ENCODE measurements at places on chromosomes 5 and 9. TPM values are rescaled to one million over a fixed set of nuclear protein-coding genes. Genes with fewer than 3 reads are reported as not detected.

DNA sequence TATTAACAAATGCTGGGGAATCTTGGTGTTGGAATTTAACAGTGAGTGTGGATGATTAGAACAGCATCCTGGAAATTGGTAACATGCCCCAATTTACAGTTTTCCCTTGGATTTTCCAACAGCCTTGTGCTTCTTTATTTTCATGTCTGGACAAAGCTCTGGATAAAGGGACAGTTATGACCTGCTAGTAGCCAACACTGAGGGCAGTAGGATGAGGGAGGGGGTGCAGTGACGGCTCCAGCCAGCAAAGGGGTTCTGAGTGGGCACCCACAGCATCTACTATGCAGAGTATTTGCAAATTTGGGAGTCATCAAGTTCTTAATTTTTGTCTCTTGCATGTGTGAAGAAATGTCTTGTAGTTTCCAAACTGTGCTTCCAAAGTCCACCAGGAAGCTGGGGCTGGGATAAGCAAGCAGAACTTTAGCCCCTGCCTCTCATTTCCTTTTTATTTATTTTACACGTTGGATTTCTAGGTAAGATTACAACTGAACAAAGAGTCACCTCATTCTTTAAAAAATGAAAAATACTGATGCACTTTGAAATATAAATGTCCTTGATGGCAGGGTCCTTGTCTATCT lies 63.0 kb upstream of the SELENOP start:
- peak; percentile 70 for DNase-seq

GRCh38 chr9:22590336-22591033 lies 143.9 kb downstream of the DMRTA1 start:
- no peak for DNase-seq

- DNase-seq: peak; percentile 11
Observed at GRCh38 chr5:133130387-133131118, 78.7 kb downstream of the HSPA4 start.

- DNase-seq: no peak
Observed at GRCh38 chr5:173720953-173721600, 104.6 kb upstream of the BOD1 start.

GRCh38 chr9:124345751-124346281 lies 69.4 kb downstream of the PSMB7 start:
- DNase-seq: peak; percentile 53

- DNase-seq: no peak
Observed at GRCh38 chr9:70117835-70118319, 74.2 kb downstream of the MAMDC2 start.

DNA sequence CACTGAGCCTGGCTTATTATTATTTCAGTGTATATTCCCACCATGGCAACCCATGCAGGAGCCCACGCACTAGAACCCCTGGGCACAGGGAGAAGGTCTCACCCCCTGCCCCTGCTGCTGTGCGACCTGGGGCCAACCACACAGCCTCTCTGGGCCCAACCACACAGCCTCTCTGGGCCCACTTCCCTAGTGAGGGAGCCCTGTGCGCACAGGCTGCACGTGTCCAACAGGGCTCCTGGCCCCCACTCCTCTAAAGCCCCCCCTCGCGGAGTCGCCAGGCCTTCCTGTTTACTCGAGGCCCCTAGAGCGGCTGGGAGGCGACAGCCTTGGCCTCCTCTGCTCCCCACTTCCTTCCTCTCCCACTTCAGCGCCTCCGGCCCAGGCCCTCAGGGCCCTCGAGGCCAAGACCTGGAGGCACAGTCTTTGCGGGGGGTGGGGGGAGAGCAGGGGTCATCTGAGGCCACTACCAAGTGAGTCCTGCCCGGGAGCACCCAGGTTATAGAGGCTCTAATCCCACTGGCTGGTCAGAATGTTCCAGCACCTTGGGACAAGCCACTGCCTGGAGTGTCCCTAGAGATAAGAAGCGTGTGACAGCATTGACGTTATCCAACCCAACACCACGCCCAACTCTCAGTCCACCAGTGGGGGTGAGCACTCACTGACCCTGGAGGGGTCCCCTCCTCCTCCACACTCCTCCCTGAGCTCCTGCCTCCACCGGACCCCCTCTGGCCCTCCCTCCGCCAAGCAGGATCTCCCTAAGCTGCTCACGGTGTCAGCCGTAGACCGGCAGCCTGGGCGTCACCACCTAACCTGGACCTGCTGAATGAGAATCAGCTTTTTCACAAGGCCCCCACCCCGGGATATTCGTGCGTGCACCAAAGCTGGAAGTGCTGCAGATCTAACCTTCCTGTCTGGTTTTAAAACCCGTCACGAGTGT lies 7.9 kb upstream of the ENG start:
- peak; percentile 89 for DNase-seq

DNA sequence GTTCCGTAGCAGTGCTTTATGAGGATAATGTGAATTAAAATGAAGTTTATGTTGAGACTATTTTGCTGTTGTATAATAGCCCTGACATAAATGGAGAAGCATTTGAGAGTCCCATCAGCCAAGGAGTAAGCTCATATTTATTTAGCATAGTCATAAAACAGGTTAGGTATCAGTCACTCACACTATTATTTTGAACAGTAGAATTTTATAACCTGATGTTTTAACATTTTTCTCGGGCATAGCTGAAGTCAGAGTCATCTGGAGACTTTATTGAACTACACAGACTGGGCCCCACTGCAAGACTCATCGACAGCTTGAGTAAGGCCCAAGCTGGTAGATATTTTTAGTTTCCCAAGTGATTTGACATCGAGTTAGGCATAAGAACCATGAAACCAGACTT lies 620.3 kb upstream of the WWC1 start:
- DNase-seq: no peak

DNA sequence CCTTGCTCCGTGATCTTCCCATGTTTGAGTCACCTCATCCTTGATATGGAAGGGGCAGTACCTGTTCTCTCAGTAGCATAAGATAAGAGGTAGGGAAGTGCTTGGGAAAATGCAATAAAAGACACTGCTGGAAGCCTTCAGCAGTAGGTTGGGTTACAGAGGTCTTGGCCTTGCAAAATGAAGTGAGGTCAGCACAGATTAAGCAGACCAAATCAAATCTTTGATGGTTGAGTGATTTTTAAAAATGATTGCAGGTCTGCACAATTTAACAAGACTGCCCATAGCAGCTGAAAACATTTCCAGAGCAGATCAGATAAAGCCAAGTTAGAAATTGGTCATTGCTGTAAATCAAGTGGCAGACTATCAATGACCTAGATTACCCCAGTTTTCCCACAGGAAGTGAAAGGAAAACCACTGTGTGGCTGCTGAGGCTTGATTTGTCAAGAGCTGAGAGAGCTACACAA lies 32.9 kb downstream of the PALM2AKAP2 start:
- no peak for DNase-seq

DNA sequence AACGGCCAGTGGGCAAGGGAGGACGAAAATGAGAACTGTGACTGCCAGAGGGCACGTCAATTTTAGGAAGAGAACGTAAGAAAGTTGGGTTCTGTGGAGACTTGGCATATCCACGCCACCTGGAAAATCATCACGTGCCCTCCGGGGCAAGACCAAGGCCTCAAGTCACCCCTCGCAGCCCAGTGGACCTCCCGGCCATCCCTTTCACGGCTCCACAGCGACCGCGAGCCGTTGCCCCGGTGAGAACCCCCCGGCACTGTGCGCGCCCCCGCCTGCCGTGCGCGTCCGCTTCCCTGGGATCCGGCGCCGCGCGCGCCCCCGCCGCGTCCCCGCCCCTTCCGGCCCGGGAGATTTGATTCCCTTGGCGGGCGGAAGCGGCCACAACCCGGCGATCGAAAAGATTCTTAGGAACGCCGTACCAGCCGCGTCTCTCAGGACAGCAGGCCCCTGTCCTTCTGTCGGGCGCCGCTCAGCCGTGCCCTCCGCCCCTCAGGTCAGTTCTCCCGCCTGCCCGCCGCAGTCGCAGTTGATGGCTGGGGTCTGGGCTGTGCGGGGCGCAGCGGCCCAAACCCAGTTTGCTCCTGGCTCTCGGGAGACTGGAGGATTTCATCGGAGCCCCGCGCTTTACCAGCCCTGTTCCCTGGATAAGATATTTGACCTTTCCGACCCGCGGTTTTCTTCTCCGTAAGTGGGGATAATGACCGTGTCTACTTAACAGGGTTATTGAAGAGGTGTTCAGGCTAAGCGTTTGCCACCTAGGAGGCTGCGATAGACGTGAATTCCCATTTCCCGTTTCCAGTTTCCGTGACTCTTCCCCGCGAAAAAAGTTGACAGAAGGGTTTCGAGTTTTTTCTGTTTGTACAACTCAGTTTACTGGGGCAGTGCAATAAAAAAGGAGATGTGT lies at the start of gene MELK:
Gene MELK, plus strand, starts transcription at position 381 of the 904 bp plus-strand sequence. CDS start 8,787 bp downstream, outside the sequence.
- DNase-seq: peak; percentile 83

DNA sequence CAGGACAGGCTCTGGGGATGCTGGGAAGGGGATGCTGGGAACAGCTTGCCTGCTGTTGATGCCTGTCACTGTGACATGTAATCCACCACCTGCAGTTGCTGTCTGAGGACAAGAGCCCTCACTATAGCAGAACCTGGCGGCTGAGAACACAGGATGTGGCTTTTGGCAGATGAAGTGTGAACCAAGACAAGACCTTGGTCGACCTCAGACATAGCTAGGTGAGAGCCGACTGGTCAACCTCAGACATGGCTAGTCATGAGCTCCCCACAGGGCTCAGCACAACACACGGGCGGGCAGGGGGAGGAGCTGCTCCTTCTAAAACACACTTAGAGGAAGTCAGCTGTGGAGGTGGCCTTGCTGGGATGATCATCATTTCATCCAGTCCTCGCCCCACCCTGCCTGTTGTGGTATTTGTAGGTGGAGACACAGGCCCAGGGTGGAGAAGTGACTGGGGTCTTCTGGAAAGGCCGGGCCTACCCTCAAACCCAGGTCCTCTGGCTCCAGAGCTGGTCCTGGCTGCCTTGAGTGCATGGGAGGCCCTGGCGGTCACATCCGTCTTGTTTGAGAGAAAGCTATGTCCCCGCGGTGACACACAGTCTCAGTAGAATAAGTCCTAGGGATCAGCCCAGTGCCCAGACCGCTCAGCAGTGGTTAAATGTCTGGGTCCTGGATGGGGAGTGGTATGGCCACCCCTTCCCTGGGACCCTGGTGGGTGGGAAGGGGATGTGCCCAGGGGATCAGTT lies 6.1 kb downstream of the SUSD3 start:
- DNase-seq: no peak

DNA sequence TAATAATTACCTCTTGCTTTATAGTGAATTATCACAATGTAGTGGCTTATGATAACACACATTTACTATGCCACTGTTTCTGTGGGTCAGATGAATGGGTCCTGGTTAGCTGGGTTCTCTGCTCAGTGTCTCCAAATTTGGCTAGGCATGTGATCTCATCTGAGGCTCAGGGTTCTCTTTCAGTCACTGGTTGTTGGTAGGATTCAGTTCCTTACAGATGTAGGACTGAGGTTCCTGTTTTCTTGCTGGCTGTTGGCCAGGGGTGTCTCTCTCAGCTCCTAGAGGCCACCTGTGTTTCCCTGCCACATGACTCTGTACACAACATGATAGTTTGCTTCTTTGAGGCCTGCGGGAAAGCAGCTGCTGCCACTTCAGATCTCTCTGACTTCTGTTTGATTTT lies 7.1 kb downstream of the NFX1 start:
- no peak for DNase-seq

DNA sequence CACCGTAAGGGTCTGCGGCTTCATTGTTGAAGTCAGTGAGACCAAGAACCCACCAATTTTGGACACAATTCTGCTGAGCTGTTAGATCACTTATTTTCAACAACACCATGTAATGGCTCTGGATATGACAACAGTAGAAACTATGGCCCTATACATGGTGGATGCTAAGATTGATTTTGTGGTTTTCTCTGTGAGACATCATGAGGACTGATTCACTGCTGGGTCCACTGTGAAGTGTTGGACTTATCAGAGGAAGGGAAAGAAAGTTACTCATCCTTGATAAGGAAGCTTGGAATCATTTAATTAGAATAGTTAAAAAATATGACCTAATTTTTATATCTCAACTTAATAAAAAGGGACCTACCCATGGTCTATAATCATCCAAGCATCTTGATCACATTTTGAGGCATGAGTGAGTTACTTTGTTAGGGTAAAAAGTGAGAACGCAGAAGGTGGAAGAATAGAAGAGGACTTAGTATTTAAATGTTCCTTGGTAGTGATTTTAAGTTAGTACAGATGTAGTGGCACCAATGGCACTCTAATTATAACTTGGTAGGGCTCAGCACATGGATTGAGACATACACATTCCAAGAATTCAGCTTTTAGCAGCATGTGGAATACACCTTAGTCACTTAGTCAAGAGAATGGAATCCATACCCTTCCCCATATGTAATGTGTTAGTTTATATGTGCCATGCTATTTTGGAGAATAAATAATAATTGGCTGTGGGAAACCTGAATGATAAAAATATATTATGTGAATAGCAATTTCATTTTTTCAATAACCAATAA lies 123.5 kb upstream of the CD180 start:
- DNase-seq: no peak

- DNase-seq: no peak
Observed at GRCh38 chr9:120555839-120556238, 24.1 kb downstream of the CDK5RAP2 start.

- DNase-seq: no peak
Observed at GRCh38 chr9:127366594-127366993, 30.4 kb upstream of the SLC2A8 start.

DNA sequence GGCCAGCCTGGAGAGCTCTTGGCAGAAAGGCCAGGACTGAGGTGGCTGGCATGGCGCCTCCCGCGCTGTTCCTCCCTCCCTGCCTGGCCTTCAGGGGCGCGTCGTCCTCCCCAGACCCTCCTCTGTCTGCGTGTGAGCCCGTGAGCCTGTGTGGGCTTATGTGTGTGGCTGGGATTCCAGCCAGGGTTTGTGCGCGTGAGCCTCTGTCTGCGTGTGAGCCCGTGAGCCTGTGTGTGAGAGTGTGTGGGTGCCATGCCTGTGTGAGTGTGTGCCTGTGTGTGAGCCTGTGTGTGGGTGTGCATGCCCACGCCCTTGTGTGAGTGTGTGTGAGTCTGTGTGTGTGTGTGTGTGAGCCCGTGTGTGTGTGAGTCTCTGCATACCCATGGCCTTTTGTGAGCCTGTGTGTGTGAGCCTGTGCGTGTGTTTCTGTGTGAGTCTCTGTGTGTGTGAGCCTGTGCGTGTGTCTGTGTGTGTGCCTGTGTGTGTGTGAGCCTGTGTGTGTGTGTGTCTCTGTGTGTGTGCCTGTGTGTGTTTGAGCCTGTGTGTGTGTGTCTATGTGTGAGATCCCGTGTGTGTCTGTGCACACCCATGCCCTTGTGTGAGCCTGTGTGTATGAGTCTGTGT lies 13.0 kb downstream of the RXRA start:
- DNase-seq: no peak

- DNase-seq: no peak
Observed at GRCh38 chr5:96503501-96504236, 70.6 kb upstream of the PCSK1 start.

The TLN1 gene
- total RNA-seq: 127 TPM

The SMIM15 gene
- total RNA-seq: 44.8 TPM

The PCDHGC5 gene
- total RNA-seq: 0.37 TPM

The ATP10B gene
- not detected for total RNA-seq

The GADD45G gene
- total RNA-seq: 46.2 TPM

The CCDC127 gene
- total RNA-seq: 1.9 TPM

The STK32A gene
- not detected for total RNA-seq

The SNAPC3 gene
- 13.1 TPM for total RNA-seq

The GFI1B gene
- total RNA-seq: 0.24 TPM

The FOXD4L3 gene
- total RNA-seq: 0.12 TPM

The LCN1 gene
- total RNA-seq: not detected

The WNT8A gene
- not detected for total RNA-seq

The SPATA31E1 gene
- total RNA-seq: not detected

The SLC34A3 gene
- total RNA-seq: not detected

All from right lobe of liver (tissue), 6 donors.